Stimulated activated CD4-positive, alpha-beta T cell treated with anti-CD3 and anti-CD28 coated beads, Interleukin-1b, Interleukin-23, amount 100 ng/mL, for 1 hour (primary cell): ENCODE measurements at places on chromosomes 2 and 18.

DNA sequence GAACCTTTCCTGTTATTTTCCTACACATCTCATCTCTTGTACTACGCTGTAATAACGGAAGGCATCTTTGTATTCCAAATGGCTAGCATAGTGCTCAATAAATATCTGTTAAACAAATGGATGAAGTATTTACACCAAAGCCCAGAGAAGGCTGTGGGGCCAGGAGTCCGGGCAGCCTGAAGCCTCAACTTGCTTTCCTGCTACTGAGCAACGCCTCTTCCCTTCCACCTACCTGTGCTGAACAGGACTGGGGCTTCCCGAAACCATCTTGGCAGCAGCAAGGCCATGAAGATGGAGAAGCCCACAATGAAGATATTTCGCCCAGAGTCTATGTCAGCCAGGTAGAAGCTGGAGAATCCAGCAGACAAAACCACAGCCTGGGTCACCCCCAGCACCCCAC lies 2.5 kb upstream of the NHEJ1 start:
- DNase-seq, result no peak

DNA sequence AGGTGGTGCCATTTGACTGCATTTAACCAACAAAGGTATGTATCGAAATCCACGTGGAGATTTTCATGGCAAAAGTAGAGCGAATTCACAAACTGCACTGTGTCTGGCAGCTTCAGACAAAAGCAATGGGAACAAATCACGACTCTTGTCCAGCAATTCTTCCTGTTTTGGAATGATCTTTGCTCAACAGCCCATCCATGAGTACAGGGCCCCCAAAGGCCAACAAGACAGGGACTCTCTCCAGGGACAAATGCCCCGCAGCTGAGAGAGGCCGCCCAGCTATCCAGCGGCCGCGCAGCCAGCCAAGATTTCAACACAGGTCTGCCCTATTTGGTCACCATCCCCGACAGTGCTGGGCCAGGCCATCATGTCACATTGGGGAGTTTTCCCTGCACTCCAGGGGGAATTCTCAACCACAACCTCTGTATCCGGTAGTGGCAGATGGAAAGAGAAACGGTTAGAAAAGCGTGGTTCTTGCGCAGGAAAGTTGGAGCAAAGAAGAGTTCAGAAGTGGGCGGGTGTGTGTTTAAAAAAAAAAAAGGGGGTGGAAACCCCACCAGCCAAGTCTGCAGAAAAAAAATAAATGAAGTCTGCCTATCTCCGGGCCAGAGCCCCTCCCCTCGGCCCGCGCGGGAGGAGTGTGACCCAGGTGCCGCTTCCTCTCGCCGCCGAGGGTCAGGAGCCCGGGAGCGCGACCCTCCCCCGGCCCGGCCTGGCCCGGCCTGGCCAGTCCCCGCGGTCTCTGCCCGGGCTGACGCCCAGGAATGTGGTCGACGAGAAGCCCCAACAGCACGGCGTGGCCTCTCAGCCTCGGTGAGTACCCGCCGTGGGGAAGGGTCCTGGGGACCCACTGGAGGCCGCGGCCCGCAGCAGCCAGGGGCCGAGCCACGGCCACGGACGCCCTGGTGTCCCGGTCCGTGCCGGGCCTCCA lies at the start of gene GYPC:
GYPC (plus strand) TSS at position 659 of the 931 bp plus-strand sequence; CDS start at position 765, 106 bp downstream.
- no peak for DNase-seq

- no peak for DNase-seq
Measured at GRCh38 chr2:149612122-149612521, 24.5 kb upstream of the MMADHC start.

DNA sequence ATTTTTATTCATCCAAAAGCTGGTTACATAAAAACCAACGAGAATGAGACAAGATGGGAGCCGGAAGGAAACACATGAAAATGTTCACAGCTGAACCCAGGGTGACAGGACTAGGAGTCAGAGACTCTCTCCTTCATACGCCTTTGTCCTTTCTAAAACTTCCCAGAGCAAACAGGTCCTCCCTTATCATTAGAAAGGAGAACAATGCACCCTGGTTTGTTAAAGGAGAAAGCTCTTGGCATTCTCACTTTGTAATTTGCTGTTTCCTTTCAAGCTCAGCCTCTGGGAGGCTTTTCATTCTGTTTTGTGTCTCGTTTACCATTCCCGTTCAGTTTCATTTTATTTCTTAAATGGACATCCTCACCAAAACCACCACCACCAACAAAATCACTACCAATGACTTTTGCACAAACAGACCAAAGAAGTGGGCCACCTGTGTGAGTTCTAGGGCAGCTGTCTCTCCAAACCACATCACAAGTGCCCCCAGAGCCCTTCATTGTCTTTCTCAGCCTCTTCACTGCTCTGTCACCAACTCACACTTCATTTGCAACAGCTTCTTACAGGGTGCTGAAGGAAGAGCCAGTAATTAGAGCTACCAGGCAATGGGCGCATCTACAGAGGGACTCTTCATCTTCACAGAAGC lies 105.3 kb downstream of the HDAC4 start:
- DNase-seq, result no peak

DNA sequence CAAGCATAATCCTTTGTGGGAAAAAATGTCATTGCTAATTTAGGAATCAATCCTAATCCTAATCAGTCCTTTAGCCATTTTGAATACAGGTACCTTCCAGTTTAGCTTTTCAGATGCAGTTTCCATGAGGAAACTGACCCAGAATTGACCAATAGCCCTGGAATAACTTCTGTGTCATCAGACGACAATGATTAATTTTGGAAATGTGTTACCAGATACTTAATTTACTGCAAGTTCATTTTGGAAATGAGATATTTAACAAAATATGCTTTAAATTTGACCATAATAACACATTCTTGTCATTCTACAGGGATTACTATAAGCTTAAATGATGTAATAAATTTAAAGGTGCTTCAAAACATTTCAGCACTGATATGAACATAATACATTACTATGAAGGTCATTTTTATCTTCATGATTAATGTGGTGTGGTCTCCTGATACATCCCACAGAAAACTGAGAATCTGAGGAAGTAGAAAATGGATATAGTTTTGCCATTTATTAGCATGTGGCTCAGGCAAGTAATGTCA lies 129.8 kb upstream of the SH3BP4 start:
- no peak for DNase-seq

GRCh38 chr2:178819147-178819875 lies 12.1 kb upstream of the TTN start:
- no peak for DNase-seq

GRCh38 chr2:16546128-16546754 lies 119.4 kb downstream of the CYRIA start:
- DNase-seq, result no peak

DNA sequence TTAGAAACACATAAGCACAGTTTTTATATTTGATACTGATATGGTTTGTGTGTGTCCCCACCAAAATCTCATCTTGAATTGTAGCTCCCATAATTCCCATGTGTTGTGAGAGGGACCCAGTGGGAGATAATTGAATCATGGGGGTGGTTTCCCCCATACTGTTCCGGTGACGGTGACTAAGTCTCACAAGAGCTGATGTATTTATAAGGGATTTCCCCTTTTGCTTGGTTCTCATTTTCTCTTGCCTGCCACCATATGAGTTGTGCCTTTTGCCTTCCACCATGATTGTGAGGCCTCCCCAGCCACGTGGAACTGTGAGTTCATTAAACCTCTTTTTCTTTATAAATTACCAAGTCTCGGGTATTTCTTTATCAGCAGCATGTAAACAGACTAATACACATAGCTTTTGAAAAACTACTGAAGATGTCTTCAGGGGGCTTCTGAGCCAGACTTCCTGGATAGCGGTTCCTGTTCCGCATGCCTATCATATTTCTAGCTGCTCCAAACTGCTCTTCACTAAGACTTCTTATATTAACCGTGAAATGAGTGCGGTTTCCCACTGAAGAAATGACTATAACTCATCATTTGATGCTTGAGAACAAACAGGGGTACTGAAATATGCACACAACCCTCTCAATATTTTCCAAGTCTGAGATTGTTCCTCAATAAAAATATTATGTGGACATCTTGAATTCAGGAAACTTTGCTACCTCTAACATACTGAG lies 75.8 kb downstream of the SPHKAP start:
- no peak for DNase-seq

- no peak for DNase-seq
Measured at GRCh38 chr18:63025251-63026090, 294.1 kb downstream of the BCL2 start.

DNA sequence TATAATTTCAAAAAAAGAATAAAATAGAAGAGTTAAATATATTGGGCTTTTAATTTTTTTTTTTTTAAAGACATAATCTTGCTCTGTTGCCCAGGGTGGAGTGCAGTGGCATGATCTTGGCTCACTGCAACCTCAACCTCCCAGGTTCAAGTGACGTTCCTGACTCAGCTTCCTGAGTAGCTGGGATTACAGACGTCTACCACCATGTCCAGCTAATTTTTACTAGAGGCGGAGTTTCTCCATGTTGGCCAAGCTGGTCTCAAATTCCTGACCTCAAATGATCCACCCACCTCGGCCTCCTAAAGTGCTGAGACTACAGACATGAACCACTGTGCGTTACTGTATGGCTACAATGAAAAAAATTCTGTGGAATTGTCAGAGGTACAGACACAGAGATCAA lies 98.1 kb upstream of the RGPD4 start:
- DNase-seq, result no peak

- no peak for DNase-seq
Measured at GRCh38 chr2:207087046-207087902, 78.5 kb downstream of the KLF7 start.

- DNase-seq, result no peak
Measured at GRCh38 chr2:161943011-161943410, 131.0 kb downstream of the DPP4 start.

DNA sequence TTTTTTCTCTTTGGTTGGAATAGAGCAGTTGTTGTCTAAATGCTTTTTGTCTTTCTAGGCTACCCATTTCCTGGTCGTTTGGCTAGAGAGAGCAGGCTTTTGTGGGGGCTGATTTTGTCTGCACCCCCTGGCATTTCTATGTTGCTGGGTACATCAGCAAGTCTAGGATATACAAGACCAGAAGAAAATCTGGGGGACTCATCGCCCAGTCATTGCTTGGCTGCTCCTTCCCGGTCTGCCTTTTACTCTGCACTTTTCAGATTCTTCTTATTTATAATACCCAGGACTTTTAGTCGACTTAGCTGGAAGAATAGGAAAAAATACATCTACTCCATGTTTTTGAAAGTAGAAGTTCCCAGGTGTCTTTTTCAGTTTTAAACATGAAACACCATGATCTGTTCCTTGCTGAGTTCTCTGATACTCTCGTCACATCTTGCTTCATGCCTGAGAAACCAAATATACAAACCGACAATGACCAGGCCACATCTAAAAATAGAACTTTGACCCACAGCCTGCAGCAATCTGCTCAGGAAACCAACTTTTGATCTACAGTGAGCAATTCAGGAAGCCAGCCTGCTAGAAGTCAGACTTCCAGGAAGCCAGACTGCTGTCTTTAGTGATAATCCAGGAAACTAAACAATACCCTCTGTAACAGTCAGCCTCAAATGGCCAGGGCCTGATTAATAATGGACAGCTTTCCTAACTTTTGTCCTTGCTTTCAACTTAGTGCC lies 163.8 kb upstream of the MEX3C start:
- DNase-seq, result no peak

DNA sequence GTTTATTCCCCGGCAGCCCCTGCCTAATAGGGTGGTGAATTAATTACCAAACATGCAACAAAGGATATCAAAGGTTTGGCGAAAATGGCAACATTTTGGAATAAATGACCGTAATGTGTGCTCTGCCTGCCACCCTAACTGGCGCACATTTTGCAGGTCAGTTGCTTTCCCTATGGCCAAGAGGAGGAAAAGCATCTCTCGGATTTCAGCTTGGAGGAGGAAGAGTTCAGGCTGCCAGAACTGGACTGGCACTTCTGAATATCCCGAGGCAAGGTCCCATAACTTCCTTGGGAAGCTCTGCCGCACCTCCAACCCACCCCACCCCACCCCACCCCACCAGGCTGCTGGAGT lies 37.1 kb downstream of the SLC25A52 start:
- no peak for DNase-seq

DNA sequence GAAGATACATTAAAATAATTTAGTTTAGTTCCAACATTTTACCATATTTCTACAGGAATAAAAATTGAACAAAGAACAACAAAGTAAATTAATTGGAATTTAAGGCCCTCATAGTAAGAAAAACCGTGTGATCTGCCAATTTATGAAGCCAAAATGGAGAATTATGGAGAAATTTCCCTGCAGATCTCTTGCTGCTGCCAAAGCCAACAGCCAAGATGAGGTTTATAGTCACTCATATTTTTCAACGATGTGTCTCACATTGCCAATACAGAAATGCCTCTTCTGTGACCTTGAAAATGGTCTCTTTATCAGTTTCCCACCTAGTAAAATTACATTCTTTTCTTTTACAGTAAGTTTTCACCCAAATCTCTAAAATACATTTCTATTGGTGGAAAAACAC lies 317.2 kb upstream of the FIGN start:
- no peak for DNase-seq

DNA sequence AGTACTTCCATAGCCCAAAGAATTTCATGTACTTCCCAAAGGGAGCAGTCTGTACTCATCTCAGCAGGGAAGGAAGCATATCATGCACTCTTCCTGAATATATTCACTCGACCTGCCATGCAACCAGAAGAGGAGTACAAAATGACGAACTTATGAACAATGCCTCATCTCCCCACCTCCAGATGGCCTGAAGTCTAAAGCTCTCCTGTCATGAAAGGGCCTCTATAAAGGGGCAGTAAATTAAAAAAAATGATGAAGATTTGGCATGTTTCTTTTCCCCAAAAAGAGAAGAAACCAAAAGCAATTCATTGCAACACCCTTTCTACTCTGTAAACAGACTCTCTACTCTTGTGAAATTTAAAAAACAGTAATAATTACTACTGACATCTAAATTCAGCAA lies 1601.1 kb downstream of the LRP1B start:
- no peak for DNase-seq

DNA sequence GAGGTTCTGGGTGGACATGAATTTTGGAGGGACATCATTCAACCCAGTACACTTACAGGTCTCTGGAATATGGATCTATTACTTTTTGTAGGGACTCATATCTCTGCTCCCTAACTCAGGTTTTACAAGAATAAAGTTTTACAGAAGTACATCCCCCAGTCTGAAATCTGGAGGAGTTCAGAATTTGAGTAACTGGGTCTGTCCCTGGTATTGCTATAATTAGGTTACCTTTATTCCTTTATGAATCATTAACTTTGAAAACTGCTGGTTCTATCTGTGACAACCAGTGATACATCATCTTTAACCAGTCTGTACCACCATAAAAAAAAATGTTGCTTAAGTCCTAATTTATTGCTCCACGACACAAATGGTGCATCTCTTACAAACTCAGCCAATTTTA lies 59.9 kb downstream of the INSIG2 start:
- DNase-seq, result no peak

- no peak for DNase-seq
Measured at GRCh38 chr2:23448906-23449305, 63.9 kb downstream of the KLHL29 start.

DNA sequence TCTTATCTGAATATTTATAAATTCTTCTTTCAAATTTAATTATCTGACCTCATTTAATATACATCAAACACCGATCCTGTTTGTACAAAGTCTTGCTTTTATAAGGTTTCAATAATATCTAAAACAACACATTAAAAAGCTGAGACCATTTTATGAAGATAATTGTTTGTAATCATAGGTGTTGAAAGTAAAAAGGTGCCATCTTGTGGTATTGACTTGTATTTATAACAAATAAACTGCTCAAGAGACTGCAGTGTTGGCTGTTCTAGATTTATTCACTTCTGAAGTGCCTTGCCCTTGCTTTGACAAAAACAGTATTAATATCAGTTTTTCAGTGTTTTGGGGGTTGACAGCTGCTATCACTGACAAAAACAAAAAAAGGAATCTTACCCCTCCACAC lies 286.8 kb upstream of the HNMT start:
- no peak for DNase-seq

- DNase-seq, result no peak
Measured at GRCh38 chr2:135997380-135997779, 12.0 kb upstream of the DARS1 start.
